Fibroblast of lung (primary cell): ENCODE measurements at places on chromosomes 16 and 17. TPM values are rescaled to one million over a fixed set of nuclear protein-coding genes. Genes with fewer than 3 reads are reported as not detected.

DNA sequence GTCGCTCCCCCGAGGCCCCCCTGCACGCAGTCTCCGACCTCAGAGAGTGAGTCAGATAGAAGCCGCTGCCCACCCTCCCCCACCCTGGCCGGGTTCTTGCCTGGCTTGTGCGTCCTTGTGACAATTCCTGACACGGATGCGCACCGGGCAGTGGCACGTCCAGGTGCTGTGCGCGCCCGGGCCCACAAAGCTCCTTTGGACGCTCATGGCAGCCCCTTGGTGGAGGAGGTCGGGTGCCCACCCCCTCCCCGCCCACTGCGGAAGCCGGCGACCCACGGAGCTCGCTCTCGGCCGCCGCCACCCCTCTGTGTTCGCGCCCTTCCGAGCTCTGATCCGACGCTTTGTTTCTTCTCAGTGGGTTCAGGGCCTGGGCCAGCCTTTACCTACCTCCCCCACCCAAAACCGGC lies 662 bp upstream of the TUBB3 start:
- DNase-seq = peak; percentile 92

DNA sequence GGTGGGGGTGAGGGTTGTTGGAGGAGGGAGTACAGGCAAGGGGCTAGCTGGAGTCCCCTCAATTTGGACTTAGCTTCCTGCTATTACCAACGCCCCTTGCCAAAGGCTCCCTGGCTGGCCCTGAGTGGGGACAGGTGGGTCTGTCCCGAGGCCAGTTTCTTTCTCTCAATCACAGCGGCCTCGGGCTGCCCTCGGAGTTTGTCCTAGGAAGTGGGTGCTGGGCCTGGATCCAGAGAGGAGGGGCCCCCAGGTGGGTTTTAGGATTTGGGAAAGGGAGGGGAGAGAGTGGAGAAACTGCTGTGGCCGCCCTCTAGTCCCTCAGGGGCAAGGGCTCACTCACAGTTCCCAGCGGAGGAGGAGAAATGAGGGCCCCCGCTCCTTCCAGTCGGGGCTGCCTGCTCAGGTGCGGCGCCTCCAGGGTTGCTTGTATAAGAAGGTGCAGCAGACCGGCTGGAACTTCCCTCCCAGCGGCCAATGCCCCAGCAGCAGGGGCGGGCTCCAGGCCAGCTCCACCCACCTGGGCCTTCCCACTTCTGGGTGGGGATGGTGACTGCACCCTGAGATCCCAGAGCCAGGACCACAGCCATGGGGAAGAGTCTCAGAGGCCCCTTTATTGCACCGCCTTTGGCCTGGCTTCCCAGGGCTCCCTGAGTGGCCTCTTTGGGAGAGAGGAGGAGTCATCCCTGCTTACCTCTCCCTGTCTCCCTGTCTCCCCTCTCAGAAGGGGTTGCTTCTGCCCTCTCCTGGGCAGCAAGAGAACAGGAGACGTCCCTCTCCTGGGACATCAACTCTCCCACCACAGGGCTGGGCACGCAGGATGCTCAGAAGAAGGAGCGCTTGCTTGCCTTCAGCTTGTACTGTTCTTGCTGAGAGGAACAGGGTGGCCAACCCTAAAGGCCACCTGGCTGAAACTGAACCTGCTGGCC lies 112.0 kb upstream of the SMURF2 start:
- peak; percentile 57 for DNase-seq

GRCh38 chr17:56896217-56896967 lies 17.5 kb downstream of the TRIM25 start:
- DNase-seq = no peak

The CCL8 gene
- 0.26 and 0.50 TPM in 2 replicates for total RNA-seq

DNA sequence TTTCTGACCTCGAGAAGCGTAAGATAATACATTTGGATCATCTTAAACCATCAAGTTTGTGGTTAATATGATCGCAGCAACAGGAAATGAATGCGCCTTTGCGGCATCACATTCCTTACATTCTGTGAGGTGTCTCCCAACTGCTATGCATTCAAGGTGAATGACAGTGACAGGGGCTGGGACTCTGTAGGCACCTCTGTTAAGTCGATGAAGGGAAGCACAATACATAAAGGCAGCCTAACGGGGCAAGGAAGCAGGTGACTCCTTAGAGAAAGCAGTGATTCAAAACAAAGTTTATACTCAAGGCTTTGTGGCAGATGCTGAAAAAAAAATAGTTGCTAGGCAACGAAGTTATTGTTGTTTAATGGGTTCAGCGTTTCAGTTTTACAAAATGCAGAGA lies 21.6 kb upstream of the EVPL start:
- peak; percentile 66 for DNase-seq

The HS3ST2 gene
- not detected in 2 replicates for total RNA-seq

DNA sequence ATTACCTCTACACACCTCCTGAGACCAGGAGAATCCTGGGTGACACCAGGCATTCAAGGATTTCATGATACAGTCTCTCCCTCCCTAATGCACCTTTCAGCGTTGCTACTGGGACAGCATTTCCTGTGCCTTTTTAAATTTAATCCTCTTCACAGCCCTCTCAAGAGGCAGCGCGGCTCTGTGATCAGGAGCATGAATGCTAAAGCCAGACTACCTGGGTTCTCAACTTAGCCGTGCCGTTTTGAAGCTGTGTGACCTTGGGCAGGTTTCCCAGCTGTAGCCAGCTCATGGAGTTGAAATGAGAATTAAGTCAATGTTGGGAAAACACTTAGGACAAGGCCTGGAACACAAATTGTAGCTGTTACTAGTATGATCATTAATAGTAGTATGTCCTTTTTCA lies 191.8 kb downstream of the XYLT1 start:
- no peak for DNase-seq

DNA sequence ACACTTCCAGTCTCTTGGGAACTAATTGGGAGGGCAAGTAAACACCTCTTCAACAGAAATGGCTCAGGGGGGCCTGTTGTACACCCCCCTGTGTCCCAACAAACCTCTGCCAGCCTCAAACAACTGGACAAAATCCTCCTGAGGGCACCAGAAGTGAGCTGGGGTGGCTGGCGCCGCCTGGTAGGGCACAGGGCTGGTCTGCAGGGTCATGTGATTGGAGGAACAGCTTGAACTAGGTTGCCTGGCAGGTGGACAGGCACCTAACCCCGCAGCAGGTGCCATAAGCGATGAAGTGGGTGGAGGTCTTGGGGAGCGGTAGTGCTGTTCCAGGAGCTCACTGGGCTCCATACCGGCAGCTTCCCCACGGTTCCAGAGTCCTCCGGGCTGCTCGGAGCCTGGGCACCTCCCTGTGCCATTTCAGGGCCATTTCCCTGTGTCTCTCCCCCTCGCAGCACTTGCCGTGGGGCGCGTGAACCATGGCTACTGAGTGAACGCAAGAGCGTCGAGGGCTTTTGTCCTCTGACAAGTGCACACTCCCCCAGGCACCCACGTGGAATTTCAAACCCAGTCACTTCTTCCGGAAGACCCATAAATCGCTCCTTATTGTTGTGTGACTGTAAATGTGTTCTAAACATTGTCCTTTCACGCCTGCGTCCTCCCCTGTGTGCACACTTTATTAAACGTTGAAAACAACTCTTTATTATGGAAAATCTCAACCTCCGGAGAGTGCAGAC lies 101.5 kb downstream of the SEC14L1 start:
- DNase-seq = no peak

The TMEM97 gene
- total RNA-seq = 16.9 and 43.6 TPM in 2 replicates

The IGFALS gene
- total RNA-seq = not detected in 2 replicates

The C16orf92 gene
- not detected in 2 replicates for total RNA-seq
